GM13976 (cell line): ENCODE measurements at places on chromosomes 13 and 19.

DNA sequence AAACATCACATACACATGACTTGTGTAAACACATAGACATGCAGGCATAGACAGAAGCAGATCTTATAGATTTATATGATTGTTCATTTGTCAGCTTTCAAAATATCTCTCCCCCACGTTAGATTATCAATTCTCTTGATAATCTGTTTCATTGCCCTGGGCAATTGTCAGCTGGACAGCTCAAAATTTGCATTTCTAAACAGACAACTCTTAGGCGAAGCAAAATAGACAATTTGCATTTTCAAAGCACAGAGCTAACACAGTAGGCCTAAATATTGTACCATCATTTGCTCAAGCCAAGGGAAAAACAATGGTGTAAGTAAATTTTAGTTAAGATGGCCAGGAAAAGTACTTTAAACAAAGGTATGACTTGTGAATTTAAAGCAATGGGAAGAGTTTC lies 24.0 kb upstream of the KBTBD6 start:
- no peak for DNase-seq

- DNase-seq, result no peak
Measured at GRCh38 chr19:1851654-1852580, 3.6 kb upstream of the REXO1 start.

- DNase-seq, result no peak
Measured at GRCh38 chr13:31927219-31927653, 104.3 kb upstream of the FRY start.

DNA sequence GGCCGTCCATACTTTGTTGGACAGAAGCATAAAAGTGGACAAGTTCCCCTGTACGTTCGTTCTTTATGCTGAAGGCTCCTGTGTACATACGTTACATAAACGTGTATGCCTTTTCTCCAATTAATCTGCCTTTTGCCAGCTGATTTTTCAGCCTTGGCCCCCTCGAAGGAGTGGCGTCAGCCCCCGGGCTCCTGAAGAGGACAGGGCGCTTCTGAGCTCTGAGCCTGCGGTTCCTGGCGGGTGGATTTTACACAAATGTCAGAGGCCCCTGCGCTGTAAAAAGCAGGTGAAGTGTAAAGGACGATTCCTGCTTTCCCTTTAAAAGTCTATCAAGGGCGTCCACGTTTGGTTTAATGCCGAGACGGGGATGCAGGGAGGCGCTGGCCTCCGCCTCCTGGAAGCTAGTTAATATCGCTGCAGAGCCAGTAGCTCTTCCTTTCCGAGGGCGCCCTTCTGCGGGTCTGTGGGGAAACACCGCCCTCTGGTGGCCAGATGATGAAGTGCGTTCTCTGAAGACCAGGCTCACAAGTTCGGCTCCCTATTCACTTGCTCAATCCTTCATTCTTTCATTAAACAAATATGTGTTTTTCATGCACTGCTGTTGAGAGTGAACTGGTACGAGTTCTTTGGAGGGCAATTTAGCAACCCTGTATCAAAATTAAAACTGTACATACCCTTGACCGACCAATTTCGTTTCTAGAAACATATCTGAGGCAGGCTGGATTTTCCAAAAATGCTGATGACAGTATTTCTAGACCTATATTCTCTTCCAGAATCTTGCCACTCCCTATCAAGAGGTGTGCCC lies 62.0 kb downstream of the GPR12 start:
- DNase-seq, result peak; percentile 88

DNA sequence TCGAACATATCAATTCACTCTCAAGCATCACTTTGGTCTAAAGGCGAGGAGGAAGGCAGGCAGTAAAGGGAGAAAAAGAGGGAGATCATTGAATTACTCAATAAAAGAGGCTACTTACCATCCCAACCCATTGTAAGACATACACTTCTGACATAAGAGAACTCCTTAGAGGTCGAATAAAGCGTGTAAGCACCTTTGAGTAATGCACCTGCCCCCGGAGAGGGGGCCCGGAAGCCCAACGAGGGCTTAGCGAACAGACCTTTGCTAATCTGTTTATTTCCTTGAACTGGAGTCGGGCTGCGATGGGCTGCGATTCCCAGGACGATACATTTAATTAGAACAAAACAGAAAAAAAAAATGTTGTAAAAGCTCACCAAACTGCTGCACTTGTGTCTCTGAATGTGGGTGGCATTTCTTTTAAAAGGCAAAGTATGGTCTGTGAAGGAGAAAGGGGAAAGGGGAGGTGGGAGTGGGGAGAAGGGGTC lies 3.0 kb downstream of the ZC3H4 start:
- no peak for DNase-seq

DNA sequence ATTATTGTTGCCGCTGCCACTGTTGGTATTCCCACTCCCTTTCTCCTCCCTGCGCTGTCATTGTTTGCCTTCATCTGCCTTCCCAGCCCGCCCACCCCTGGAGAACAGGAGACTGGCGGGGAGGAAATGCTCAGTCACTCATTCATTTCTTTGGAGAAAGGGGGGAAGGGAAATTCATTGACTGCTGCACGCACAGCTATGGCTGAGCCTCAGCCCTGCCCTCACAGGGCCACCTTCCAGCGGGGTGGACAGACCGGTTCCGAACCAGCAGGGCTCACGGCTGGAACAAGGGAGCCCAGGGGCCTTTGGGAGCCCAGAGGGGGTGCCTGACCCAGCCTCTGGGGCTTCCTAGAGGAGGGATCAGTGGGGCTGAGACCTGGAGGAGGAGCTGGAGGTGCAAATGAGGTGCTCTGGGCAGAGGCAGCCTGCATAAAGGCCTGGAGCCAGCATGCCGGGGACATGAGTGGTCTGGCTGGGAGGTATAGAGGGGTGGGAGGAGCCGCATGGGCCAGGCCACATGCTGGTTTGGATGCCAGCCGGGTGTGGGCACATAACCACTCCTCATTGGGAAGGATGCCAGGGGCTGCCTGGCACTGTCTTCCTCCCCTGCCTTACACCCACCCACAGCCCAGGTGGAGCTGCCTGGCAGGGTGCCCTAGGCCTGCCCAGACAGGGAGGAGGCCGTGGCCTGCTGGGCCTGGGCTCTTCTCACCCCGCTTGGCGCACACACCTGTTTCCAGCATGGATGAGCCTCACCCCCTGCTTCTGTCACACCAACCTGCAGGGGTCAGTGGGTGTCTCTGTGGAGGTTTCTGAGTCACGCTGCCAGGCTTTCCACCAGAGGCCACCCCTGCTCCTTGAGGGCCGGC lies 26.8 kb downstream of the PPP5C start:
- no peak for DNase-seq

DNA sequence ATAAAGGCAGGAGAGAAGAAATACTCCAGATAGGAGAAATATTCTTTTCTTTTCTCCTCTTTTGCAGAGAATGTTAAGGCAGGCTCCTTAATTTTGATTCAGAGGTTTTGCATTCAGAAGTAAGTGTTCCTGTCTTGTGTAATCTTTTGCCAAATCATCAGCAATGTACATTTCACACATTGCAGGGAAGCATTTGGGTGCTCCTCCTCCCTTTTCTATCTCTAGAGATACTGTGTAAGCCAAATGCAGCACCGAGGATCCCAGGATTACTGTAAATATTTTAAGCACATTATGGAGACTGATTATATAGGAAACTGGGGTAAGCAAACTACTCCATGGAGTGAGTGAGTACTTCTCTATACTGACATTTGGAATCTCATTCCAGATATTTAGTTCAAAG lies 7.2 kb downstream of the ATP8A2 start:
- no peak for DNase-seq

DNA sequence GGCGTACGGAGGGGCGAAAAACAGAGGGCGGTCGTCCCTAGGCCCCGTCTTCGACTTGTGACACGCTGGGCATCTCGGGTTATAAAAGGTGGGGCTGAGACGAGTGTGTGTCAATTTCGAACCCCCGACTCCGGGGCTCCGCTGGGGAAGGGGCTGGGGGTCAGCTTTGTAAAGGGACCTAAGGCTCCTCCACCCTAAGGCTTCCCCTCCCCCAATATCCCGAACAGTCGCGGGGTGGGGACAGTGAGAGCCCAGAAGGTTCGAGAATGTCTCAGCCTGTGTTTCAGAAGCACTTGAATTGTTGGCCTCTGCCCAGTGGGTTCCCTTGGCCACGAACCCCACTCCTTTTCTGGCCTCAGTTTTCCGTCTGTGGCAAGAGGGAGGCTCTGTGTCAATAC lies 450 bp downstream of the SELENOW start:
- no peak for DNase-seq

GRCh38 chr19:40416918-40417642 lies 3.9 kb upstream of the PRX start:
- DNase-seq, result peak; percentile 52

DNA sequence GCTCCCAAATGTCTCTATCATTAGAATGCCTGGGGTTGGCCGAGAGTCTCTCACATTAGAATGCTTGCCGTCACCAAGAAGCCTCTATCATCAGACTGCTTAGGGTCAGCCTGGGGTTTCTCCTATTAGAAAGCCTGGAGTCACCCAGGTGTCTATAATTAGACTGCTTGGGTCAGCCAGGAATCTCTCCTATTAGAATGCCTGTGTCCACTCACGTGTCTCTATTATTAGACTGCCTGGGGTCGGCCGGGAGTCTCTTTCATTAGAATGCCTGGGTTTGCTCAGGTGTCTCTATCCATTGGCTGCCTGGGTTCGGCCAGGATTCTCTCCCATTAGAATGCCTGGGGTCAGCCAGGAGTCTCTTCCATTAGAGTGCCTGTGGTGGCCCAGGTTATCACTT lies 1453.1 kb downstream of the UQCRFS1 start:
- no peak for DNase-seq

GRCh38 chr13:41017159-41017558 lies 2.0 kb downstream of the ELF1 start:
- DNase-seq, result no peak

GRCh38 chr13:63938851-63939250 lies 2523.2 kb upstream of the PCDH20 start:
- no peak for DNase-seq

- DNase-seq, result no peak
Measured at GRCh38 chr13:45820106-45820838, 31.3 kb downstream of the SIAH3 start.

GRCh38 chr13:108375034-108375433 lies 105.5 kb downstream of the TNFSF13B start:
- no peak for DNase-seq

- no peak for DNase-seq
Measured at GRCh38 chr19:48964205-48965039, 687 bp upstream of the FTL start.

DNA sequence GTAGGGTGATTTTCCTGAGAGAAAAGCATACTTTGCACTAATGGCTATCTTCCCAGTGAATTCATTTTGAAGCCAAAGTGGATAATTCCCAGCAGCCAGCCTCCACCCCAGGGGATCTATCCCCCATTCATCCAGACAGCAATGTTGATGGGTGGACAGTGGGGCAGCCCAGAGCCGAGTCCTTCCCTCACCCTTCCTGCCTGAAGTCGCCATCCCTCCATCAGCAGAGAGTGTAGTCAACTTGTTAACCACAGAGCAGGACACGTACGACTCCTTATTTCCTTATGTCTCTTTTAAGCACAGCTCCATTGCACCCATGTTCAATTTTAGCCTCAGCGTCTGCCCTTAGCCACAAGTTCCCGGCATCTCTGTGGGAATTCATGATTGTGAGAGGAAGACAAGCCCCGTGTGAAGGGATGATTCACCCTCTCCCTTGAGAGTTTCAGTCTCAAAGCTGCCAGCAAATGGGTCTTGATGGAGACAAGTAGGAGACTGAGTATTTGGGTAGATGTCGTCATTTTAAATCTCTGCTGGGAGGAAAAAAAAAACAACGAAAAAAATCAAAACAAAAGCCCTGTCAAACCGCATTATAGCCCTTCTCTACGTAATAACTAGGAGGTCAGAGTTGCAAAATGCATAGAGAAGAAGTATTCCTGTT lies 58.3 kb upstream of the MEDAG start:
- DNase-seq, result no peak

DNA sequence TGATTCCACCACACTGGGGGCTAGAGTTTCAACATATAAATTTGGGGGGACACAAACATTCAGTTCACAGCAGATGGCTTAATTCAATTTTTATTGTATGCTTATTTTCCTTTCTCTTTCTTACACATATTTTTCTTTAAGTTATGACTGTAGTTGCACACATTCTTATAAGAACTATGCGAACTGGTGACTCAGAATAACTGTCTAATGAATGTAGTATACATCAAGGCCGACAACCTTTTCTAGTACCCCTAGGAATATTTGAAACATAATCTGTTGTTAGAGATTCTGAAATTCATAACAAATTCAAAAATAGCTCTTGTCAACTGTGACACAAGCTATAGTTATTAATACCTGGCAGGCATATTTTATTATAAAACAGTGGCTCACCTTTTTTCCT lies 695.6 kb downstream of the PCDH9 start:
- DNase-seq, result no peak

DNA sequence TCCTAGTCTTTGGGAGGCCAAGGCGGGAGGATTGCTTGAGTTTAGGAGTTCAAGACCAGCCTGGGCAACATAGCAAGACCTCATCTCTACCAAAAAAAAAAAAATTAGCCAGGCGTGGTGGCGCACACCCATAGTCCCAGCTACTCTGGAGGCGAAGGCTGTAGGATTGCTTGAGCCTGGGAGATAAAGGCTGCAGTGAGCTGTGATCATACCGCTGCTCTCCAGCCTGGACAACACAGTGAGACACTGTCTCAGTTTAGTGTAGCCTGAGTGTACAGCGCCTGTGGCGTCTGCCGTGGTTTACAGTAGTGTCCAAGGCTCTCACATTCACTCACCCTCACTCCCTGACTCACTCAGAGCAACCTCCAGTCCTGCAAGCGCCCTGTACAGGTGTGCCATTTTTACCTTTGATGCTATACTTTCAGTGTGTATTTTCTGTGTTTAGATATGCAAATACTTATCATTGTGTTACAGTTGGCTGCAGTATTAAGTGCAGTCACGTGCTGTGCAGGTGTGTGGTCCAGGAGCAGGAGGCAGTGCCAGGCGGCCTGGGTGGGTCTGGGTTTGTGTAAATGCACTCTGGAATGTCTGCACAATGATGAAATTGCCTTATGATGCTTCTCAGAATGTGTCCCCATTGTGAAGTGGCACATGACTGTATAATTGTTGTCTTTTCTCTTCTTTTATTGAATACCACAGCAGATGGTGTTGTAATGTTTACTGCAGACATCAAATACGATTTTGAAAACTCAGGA lies 36.1 kb upstream of the DCUN1D2 start:
- DNase-seq, result no peak

- no peak for DNase-seq
Measured at GRCh38 chr13:112995395-112996191, 26.6 kb downstream of the MCF2L start.

- DNase-seq, result no peak
Measured at GRCh38 chr19:6033744-6034264, 55.9 kb upstream of the RANBP3 start.

DNA sequence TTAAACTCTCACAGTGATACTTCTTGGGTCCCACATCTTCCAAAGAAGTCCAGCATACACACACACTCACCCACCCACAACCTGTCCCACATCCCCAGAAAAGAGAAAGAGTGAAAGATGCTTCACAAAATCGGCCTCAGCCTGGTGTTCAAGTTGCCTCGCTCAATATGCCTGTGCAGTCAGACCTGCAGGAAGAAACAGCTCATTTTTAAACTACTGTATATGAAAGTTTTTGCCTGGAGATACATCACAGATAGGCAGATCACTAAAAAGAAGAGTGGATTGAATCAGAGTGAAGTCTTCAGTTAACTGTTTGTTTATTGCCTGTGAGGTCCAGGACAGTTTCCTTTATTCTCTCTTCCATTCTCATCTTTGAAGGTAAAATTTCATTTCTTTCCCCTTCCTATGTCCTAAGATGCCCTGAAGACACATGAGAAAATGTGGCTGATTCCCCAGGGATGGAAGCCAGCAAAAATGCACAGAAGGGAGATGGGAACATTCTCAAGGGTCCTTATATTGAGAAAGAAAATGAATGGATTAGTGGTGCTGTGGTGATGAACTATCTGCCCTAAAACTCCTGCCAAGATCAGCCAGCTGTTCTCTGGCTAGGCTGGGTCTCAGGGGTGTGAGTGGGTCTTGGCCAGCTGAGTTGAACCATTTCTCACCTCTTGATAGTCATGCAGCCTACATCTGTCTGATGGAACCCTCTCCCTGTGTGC lies 259.0 kb downstream of the ITGBL1 start:
- no peak for DNase-seq
